Stimulated activated CD4-positive, alpha-beta T cell treated with anti-CD3 and anti-CD28 coated beads, Interleukin-1b, Interleukin-23, amount 100 ng/mL, for 1 hour (primary cell): ENCODE measurements at places on chromosomes 2 and 18.

- DNase-seq = no peak
Measured at GRCh38 chr18:5150894-5151293, 46.2 kb downstream of the AKAIN1 start.

- no peak for DNase-seq
Measured at GRCh38 chr18:5627776-5628511, 84.1 kb upstream of the EPB41L3 start.

DNA sequence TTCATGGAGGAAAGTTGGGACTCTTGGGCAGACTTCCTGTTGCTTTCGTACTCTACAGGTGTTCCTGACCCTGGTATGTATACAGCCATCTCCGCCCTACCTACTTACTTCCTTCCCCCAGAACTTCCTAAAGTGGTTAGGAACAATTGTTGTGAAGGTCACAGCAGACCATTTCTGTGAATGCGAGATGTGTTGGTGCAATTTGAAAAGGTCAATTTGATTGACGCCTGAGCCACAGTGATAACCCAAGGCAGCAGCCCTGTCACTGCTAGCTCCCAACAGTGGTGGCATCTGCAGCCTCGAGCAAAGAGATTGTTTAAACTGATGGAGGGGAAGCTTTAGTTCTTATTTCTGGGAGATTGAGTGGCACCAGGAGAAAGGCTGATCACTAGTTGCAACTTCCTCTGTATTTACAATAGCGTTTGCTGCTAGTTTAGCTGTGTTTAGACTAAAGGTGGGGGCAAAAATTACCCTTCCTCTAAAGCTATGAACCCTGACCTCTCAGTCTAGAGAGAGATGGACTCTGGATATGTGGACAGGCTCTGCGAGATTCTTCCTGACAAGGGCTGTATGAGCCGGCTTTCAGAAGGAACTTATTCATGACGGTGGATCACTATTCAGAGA lies 78.3 kb upstream of the MAP4K3 start:
- no peak for DNase-seq

- DNase-seq = no peak
Measured at GRCh38 chr18:48796491-48797205, 154.1 kb downstream of the SMAD7 start.

DNA sequence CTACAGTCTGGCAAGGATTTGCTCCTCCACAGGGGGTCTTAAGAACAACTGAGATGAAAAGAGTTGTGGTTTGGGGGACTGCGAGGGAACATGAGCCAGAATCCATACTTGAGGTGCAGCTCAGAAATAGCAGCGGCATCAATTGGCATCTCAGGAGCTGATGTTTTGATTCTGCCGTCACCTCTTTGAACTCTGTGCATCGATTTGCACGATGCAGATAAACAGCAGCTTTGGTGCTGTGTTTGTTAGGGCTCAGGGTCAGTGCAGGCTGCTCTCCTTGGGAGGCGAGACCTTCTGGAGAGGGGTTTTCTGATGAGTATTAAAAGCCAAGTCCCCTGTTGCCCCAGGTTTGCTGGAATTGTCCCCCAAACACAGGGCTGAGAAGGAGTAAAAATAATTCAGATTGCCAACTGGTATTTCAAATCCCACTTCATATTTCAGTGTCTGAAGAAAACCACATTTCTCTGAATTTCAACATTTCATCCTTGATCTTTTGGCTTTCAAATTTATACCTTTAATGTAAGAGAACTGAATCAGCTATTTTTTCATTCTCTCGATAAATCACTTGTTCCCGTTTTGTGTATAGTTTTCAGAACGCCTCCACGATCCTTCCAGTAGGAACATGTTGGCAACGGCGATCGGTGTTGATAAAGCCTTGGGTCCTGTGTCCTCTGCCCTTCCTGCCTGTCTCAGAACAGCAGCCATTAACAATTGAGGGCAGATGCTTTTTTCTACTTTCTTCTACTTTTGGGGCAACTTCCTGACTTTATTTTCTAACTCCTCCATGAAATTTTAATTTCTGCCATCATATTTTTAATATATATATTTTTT lies 65.0 kb downstream of the RAB31 start:
- DNase-seq = no peak

DNA sequence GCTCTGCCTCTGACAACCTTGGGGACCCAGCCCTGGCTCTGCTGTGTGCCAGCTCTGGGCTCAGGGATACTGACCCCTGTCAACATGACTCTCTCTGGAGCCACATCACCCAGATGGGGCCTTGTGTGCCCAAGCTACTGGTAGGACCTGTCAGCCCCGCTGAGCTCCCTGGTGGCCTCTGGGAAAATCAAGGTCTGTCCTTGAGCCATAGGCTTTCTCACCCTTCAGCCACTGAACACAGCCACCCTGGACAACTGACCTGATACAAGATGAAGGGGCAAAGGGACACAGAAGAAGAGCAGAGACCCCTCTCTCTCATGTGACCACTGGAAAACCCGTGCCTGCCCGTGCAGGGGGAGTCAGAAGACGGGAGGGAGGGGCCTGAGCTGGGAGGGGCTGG lies 7.8 kb downstream of the CCDC74A start:
- DNase-seq = no peak

DNA sequence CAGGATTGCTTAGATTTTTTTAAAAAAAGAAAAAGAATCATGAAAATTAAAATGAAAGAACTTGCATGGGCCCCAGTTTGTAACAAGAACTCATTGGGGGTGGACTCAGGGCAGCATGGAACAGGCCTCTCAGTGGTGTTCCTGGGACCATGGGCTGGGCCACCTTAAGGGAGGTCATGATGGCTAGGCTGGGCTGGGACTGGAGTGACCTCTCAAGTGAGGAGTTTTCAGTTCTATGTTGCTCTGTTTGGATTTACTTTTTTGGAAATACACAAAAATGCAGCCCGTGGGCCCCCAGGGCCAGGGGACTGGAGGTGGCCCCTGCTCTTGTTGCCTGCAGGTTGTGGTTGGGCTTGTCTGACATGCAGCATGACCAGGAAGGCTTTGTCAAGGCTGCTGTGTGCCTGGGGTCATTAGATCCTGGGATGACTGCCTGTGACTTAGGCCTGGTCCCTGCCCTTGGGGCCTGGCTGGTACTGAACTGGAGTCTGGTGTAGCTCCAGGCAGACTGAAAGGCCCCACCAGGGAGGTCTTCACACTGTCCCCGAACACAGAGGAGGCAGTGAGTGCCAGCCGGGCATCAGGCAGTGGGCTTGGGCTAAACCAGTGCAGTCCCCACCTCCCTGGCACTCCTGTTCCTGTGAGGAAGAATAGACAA lies 115.6 kb downstream of the GLI2 start:
- no peak for DNase-seq
